LoVo (cell line): ENCODE measurements at places on chromosomes 16 and 17.

DNA sequence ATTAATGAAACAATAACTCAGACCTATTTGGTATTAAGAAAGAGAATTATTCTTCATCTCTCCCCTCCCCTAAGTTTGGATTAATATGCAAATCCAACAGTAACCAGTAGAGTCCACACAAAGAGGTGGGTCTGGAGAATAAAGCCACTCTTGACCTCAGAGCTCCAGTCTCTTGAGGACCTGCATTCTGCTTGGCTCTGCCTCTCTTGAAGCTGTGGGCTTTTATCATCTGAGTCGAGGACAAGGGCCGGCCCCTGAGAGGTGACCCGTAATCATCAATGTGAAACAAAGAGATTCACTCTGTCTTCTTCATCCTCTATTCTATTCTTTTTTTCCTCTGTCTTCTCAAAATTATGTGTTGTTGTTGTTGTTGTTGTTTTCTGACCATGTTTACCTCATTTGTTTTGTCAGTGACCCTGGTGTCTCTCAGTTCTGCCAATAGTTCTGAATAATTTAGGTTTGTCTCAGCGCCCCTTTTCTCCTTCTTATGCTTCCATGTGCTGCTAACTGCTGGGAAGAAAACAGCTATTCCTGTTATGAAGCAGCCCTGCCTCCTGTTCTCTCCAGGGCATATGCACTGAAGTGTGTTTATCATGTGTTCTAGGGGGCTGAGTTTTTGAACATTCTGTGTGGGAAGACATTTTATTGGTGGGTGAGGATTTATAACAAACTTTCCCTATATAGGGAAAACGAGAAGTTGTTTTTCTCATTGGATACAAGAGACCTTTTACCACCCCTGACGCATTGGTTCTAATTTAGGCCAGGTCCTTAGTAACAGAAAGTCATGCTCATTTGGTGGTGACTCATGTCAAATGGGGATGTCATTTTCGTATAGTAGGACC is 135.8 kb downstream of the TRIM37 start:
- no peak for DNase-seq

GRCh38 chr17:57910462-57911420 is 44.5 kb downstream of the CUEDC1 start:
- DNase-seq: no peak

DNA sequence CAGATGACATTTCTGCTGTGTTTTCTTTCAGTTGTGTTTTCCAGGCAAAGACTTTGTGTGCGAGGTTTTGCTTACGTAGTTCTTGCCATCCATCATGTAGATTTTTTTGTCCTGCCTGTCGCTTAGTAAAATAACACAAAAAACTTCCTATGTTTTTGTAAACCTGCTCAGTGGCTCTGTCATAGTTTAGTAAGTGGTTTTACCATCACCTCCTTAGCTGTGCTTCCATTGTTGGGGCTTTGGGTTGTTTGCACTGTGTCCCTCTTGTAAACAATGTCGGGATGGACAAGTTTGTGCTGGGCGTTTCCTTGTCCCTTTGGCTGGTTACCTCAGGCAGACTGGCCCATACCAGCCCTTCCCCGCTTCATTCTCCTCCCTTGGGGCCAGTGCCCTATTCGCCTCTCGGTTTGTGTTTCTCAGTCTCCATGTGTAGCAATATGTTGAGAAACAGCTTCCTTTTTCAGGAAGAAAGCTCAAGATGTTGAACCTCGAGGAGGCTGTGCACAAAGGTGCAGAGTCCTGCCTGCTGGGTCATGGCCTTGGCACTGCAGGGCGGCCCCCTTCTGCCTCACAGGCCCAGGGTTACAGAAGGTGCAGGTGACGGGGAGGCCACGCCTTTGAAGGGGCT is 74.6 kb downstream of the KSR1 start:
- no peak for DNase-seq

DNA sequence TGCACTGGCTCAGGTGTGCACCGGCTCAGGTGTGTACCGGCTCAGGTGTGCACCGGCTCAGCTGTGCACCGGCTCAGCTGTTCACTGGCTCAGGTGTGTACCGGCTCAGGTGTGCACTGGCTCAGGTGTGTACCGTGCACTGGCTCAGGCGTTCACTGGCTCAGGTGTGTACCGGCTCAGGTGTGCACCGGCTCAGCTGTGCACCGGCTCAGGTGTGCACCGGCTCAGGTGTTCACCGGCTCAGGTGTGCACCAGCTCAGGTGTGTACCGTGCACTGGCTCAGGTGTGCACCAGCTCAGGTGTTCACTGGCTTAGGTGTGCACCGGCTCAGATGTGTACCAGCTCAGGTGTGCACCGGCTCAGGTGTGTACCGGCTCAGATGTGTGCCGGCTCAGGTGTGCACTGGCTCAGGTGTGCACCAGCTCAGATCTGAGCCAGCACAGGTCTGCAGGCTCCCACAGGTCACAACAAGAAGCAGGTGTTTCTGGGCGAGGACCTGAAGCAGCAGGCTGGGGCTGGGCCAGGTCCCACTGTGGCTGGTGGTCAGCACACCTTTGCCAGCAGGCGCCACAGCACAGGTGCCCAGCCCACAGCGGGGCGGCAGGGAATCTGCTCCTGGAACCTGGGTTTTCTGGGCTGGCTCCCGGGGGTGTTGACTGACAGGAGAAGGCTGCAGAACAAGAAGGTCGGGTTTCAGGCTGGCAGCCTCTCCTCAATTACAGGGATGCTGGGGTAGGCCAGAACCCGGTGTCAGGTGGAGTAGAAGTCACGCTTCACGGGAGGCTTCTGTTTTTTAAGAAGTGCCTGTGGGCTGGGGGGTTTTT is 17.2 kb downstream of the METRNL start:
- DNase-seq: no peak

DNA sequence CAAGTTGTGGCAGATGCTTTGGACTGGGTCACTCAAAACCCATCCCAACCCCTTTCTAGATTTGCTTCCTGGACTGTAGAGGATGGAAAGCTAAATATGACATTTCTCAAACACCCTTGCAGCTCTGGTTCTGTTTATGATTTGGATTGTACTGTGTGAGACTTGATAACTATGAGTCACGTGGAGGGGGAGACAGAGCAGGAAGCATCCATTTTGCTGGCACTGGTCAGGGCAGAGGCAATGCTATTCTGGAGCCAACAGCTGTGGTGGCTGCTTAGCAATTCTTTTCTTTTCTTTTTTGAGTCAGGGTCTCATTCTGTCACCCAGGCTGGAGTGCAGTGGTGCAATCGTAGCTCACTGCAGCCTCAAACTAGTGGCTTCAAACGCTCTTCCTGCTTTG is 13.6 kb upstream of the TERF2 start:
- no peak for DNase-seq

DNA sequence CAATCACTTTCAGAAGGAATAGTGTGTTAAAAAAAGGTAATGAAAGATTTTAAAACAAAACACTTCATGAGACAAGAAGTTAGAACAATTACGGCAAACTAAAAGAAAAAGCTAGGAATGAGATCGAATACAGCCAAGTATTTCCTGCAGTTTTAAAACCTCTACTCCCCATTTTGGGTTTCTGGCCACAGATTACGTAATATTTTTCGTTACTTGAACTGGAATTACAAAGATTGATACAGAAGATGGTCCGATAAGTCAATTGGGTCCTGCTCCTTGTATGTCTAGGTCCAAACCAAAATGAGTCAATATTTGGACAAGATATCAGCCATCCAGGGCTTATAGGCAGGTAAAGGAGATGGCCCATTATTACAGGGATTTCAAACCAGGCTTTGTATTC is 52.2 kb downstream of the SIAH1 start:
- DNase-seq: no peak

GRCh38 chr17:56593086-56593645 is 333 bp upstream of the NOG start:
- DNase-seq: peak; percentile 23
